ENCODE measurements at places on chromosomes 12 and 14.

- no peak for DNase-seq
These were observed 33.7 kb upstream of the A2M start for GRCh38 chr12:9149372-9149771.

- no peak for DNase-seq
These were observed 332.5 kb downstream of the NPAS3 start for GRCh38 chr14:33271216-33271615.

DNA sequence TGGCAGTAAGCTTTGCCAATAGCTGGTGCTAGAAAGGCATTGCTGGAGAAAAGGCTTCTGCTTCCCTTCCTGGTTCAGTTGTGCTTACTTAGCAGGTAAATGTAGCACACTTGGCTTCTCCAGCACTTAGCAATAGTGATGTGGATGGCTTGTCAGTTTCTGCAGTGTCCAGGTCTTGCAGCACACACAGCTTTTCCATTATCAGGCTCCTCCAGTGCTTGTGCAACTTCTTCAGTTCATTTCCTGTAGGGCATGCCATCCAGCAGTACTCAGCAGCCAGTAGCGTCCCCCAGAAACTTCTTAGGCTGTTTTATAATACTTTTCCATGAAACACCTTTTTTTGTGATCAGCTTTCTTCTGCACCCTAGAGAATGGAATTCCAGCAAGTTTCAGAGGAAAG, 154.6 kb downstream of the SLC6A15 start:
- no peak for DNase-seq

GRCh38 chr12:132672678-132673077, 14.5 kb downstream of the POLE start:
- no peak for DNase-seq

- DNase-seq = no peak
These were observed 8.4 kb downstream of the KRT8 start for GRCh38 chr12:52896190-52897100.

- no peak for DNase-seq
These were observed 728 bp upstream of the STON2 start for GRCh38 chr14:81400852-81401251.

DNA sequence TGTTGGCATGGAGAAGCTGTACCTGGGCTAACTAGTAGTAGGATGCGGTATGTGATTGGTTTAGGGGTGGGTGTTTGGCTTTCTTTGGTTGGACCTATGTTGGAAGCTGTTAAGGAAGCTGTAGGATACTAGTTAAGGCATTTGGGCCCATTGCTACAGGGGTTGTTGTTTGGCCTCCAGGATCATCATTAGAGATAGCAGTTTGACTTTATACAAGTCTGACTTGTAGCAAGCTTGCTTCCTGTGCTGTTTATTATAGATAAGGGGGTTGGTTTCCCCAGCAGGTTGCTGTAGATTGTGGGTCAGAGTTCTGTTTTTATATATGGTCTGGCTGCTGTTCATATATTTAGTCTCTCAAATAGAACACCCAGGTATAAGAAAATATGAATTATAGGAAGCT, 1.4 kb upstream of the PRIM1 start:
- DNase-seq = no peak

DNA sequence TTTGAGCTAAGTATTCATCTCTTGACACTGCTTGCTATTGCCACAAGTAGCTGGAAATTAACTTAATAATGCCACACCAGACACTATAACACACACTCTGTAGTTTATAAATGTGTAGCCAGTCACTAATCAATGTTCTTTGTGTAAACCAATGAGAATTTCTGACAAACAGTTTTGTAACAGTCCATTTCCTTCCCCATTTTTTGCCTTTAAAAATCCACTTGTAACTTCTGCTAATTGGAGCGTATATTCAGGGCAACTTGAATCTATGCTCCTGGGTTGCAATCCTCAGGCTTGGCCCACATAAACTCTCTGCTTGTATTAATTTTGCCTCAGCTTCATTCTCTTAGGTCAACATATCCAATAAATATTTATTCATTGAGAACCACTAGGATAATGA, 125.0 kb upstream of the DHRS4 start:
- no peak for DNase-seq

DNA sequence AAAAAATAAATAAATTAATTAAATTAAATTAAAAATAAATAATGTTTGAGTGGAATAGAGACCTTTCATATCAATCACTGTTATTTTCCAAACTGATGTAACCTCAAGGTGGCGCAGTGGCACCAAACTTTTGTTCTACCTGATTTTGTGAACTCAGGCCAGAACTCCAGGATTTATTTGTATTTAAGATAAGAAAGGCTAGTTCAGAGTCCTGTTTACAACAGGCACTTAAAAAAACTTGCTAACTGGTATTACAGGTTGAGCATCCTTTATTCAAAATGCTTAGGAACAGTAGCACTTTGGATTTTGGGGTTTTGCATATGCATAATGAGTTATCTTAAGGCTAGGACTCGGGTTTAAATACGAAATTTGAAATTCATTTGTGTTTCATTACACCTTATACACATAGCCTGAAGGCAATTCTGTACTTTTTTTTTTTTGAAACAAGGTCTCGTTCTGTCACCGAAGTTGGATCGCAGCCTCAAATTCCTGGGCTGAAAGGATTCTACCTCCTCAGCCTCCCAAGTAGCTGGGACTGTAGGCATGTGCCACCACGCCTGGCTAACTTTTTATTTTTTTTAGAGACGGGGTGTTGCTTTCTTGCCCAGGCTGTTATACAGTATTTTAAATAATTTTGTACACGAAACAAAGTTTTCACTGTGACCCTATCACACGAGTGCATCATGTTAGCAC, 32.4 kb downstream of the YY1 start:
- no peak for DNase-seq

DNA sequence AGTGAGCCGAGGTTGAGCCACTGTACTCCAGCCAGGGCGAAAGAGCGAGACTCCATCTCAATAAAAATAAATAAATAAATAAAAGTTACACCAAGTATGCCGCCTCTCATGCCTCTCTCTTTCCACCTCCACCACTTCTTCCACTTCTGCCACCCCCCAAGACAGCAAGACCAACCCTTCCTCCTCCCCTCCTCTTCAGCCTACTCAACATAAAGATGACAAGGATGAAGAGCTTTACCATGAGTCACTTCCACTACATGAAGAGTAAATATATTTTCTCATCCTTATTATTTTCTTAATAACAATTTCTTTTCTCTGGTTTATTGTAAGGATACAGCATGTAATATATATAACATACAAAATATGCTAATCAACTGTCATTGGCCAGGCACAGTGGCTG, 3.6 kb upstream of the TMED2 start:
- DNase-seq = no peak

DNA sequence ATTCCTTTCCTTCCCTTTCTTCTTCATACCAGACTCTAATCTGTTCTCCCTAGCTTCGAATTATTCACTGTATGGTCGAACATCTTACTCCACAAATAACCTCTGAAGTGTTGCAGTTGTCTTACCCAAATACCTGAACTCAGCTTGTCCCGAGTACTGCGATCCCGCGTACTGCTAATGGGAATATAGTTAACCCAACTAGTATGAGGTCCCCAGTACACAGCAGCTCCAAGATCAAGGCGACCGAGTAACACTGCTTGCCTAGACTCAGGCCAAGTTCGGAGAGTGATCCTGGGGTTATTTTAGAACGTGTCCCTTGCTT, 462 bp upstream of the ETNK1 start:
- DNase-seq = peak; percentile 47

GRCh38 chr12:93380480-93381121, 2.9 kb downstream of the NUDT4 start:
- no peak for DNase-seq

DNA sequence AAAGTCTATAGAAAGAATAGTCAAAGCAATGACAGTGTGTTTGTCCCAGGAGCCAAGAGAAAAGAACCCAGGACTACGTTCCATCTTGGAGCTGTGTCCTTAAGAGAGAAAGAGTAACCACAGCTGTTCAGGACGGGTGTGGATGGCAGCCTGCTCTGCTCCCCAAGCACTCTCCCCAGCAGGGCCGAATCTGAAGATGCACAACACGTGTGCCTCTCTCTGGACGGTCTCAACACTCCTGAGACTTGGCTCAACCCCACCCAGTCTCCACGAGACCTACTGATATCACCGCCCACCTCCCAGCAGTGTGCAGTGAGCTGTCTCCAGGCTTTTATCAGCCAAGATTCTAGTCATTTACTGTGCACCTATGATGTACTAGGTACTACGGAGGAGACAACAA, 27.3 kb upstream of the ANO2 start:
- no peak for DNase-seq

- peak; percentile 64 for DNase-seq
These were observed 29.0 kb downstream of the PDE6H start for GRCh38 chr12:15001733-15002382.

- no peak for DNase-seq
These were observed 7.9 kb upstream of the ITFG2 start for GRCh38 chr12:2804393-2805142.

GRCh38 chr14:100363053-100363452, 39.9 kb downstream of the SLC25A47 start:
- no peak for DNase-seq

DNA sequence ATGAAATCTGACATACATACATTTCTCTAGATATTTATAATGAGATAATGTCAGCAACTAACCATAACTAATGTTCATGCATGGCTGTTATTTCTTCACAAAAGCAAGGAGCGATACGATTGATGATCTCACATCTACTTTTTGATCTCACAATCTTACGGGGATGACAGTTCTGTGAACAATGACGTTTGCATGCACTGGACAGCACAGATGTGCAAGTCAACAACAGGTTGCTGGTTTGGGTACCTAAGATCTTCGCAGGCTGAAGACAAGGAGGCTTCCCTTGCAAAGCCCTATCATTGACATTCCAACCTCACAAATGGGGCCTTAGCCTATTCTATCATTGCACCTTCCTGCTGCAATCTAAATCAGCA, 53.6 kb downstream of the C12orf42 start:
- no peak for DNase-seq

- no peak for DNase-seq
These were observed 134.6 kb downstream of the TMEM121 start for GRCh38 chr14:105660816-105661531.

- DNase-seq = no peak
These were observed 163.5 kb upstream of the NEDD1 start for GRCh38 chr12:96743606-96744005.

- DNase-seq = no peak
These were observed 79.0 kb downstream of the WDR20 start for GRCh38 chr14:102218688-102219087.

DNA sequence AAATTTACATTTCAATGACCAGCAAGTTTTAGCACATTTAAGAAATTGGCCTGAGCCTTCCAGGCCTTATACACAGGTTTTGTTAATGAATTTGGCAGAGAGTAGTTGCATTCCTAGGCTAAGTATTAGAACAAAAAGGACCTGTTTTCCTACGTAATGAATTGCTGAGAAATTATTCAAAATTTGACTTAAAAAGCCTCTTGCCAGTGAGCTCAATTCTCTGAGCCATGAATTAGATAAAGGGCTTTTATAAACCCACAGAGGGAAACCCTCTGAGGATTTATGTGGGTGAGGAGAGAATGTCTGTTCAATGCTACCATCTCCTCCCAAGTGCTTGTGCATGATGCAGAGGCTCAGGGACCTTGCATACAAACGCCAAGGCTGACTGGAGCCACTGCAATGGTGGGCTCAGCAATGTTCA, 94.5 kb upstream of the PELI2 start:
- DNase-seq = no peak

DNA sequence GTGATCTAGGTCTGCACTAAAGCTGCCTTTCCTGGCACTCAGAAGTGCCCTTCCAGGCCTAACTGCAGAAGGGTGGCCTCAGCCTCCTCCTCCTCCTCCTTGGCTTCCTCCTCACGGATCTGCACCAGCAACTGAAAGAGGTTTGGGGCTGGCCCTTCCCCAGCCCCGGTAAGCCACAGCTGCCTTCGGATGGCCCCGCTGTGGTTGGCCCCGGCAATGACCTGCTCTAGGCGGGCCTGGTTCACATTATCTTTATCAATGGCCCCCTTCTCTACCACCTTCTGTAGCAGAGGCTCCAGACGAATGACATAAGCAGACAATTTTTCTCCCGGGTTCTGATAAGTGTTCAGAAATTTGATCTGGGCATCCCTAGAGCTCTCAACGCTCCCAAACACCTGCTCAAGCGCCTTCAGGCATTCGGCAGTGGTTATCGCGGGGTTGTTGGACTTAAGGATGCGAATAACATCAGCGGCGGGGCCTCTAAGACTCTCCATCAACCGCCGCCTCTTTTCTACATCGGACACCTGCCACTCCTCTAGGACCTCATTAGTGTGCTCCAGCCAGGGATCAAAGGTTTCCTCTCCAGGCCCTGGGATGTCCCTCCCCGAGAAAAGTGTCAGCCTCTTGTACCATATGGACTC, 1.5 kb downstream of the PNMA1 start:
- peak; percentile 96 for DNase-seq

GRCh38 chr12:4271717-4272423, 1.7 kb upstream of the CCND2 start:
- DNase-seq = peak; percentile 57

DNA sequence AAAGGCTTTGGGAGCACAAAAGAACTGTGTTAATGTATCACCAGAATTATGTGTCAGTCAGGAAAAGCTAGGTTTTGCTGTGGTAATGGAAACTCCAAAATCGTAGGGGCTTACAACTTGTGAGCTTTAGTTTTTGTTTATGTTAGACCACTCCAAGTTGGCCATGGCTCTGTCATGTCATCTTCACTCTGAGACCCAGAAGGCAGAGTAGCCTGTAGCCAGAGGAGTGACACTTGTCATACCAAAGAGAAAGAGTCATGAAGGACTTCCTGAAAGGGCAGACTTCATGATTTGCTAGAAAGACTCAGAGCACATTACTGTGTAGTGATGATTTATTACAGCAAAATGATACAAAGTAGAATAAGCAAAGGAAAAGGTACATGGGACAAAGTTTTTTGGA, 133.6 kb upstream of the SSTR1 start:
- no peak for DNase-seq

- DNase-seq = peak; percentile 75
These were observed 33.9 kb downstream of the MIA2 start for GRCh38 chr14:39267608-39268005.

DNA sequence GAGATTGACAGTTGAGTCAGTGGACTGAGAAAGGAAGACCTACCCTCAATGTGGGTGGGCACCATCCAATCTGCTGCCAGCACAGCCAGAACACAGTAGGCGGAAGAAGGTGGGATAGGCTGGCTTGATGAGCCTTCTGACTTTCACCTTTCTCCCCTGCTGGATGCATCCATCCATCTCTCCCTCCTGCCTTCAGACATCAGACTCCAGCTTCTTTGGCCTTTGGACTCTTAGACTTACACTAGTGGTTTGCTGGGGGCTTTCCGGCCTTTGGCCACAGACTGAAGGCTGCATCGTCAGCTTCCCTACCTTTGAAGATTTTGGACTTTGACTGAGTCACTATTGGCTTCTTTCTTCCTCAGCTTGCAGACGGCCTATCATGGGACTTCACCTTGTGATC, 456.5 kb upstream of the MIS18BP1 start:
- DNase-seq = no peak

GRCh38 chr14:22852940-22853767, 16.8 kb downstream of the MMP14 start:
- DNase-seq = peak; percentile 99
